ENCODE measurements at places on chromosomes 11 and 22.
A peak's percentile ranks its signal among the peaks of the same experiment; 100 is the strongest.

DNA sequence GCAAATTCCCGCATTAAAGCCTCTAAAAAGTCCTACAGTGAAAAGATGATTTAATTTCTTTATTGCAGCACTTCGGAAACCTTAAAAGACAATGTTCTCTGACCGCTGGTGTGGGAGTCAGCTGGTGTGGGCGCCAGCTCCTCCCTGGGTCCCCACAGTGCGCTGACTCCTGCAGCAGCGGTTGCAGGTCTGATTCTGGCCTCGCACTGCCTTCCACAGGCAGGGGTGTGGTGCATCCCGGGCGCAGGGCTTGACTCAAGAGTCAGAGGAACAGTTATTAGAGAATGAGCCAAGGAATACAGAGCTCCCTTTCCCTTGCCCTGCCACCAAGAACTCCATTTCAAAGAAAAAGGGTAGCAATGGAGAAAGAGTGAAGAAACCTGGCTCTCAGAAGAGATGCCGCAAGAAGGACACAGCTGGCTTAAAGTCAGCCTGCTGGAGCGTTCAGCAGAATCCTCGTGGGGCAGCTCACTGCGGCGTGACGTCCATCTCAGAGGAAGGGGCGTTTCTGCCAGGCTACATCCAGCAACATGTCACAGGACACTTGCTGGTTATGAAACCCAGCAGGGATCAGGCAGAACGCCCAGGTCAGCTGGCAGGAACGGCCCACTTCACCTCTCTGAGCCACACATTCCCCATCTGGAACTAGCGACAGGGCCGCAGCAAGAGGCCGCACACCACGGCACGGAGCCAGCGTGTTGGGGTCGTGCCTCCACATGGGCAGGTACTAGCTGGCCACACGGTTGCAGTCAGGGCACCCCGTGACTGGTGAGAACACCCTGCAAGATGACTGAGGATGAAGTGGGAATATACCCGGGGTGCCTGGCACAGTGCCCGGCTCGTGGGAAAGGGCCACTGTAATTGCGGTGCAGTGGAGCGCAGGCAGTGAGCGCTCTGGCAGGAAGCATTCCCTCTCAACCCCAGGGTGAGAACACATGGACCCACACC, 18.1 kb upstream of the EFCAB6 start:
- DNase-seq, result no peak

GRCh38 chr22:43883012-43883661, 8.7 kb downstream of the PNPLA5 start:
- peak; percentile 88 for DNase-seq

DNA sequence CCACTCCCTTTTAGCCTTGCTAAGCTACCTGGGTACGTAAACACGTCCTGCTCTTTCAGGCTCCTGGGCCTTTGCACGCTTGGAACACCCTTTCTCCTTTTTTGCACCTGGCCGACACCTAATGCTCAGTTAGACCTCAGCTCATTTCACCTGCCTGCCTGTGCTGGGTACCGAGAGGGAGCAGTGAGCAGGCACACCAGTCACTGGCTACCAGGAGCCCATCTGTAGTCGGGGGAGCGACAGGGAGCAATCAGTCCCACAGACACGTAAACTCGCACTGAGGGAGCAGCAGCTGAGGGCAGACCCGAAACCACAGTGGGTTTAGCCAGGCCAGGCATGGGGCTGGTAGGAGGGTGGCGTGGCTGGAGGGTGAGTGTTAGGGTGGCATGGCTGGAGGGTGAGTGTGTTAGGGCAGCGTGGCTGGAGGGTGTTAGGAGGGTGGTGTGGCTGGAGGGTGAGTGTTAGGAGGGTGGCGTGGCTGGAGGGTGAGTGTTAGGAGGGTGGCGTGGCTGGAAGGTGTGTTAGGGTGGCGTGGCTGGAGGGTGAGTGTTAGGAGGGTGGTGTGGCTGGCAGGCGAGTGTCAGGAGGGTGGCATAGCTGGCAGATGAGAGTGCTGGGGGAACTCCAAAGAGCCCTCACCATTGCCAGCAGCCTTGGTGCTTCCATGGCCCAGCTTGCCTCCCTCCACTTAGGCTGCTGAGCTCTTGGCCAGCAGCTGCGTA, 6.4 kb upstream of the GTSE1 start:
- no peak for DNase-seq

GRCh38 chr11:70573701-70574151, 175.4 kb downstream of the CTTN start:
- DNase-seq, result no peak

- no peak for DNase-seq
These were observed 99.8 kb downstream of the ARL14EP start for GRCh38 chr11:30422447-30423278.

DNA sequence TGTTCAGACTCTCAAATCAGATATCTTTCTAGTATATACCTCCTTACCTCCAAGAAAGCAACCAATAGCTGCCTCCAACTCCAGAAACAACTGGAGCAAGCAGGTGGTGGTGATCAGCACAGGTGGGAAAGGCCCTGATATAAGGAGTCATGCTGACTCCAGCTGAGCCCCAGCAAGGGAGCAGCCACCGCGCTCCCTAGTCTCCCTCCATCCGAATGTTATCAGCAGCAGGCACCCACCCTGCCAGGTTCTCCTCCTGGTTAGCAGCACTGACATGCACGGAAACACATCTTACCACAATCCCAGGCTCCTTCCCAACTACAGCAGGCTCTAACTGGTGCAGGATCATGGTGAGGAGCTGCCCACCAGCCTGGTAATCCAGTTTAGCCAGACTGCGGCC, 18.5 kb upstream of the STK33 start:
- no peak for DNase-seq

GRCh38 chr11:29627541-29627940, 389.3 kb downstream of the KCNA4 start:
- peak; percentile 90 for DNase-seq

DNA sequence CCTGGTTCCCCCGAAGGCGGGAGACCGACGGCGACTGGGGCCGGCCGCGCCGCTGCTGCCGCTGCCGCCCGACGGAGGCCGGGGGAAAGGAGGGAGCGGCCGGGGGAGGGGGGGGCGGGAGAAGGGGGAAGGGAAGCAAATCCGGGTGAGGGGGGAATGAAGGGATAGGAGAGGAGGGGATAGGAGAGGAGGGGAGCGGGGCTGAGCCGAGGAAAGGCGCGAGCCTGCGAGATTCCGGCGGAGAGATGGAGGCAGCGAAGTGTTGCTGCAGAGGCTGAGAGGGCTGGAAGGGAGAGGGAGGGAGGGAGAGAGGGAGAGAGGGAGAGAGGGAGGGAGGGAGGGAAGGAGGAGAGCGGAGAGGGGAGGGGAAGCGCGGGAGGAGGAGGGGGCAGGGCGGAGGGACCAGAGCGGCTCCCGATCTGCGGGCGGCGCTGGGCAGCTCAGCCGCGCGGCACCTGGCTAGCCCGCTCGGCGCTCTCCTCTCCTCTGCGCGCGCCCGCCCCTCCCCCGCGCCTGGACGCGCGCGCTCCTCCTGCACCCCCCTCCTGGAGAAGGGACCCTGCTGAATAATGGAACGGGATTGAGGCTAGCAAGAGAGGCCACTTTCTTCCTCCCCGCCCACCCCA, 52.3 kb downstream of the SLC22A12 start:
- DNase-seq, result no peak

Data from LHCN-M2 (cell line).